GOT3 (cell line): ENCODE measurements at places on chromosomes 16 and 17.
A peak's percentile ranks its signal among the peaks of the same experiment; 100 is the strongest.

GRCh38 chr17:82274134-82275020 lies 877 bp upstream of the CSNK1D start:
- no peak for DNase-seq

- no peak for DNase-seq
Measured at GRCh38 chr17:14557480-14557879, 256.6 kb downstream of the HS3ST3B1 start.

- no peak for DNase-seq
Measured at GRCh38 chr16:54652201-54652770, 278.4 kb upstream of the IRX5 start.

- DNase-seq = no peak
Measured at GRCh38 chr17:82632451-82632850, 15.8 kb downstream of the WDR45B start.

DNA sequence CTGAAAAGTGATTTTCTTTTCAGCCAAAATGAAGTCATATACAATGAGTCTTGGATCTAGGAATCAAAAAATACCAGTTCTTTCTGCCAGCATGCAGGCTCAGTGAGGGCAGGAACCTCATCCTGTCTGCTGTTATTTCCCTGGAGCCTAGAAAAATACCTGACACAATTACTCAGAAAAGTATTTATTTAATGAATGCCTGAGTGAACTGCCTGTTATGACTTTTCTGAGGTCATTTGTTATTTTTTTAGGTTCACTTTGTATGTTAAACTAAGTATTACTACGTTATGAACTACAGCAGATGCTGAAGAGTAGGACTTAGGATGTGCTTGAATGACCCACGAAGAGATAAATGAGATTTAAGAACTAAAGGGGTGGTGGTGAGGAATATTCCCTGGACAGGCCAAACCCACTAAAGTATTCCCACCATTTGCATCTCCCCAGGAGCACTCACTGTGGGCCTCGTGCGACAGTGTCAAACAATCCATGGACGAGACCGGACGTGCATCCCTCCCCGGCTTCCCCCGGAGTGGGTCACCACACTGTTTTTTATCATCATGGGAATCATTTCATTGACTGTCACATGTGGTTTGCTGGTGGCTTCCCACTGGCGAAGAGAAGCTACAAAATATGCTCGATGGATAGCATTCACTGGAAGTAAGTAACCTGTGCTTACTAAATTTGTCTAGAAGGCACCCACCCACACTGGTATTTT lies 17.1 kb upstream of the VWA3A start:
- no peak for DNase-seq

- no peak for DNase-seq
Measured at GRCh38 chr16:81645266-81645694, 133.8 kb upstream of the PLCG2 start.

DNA sequence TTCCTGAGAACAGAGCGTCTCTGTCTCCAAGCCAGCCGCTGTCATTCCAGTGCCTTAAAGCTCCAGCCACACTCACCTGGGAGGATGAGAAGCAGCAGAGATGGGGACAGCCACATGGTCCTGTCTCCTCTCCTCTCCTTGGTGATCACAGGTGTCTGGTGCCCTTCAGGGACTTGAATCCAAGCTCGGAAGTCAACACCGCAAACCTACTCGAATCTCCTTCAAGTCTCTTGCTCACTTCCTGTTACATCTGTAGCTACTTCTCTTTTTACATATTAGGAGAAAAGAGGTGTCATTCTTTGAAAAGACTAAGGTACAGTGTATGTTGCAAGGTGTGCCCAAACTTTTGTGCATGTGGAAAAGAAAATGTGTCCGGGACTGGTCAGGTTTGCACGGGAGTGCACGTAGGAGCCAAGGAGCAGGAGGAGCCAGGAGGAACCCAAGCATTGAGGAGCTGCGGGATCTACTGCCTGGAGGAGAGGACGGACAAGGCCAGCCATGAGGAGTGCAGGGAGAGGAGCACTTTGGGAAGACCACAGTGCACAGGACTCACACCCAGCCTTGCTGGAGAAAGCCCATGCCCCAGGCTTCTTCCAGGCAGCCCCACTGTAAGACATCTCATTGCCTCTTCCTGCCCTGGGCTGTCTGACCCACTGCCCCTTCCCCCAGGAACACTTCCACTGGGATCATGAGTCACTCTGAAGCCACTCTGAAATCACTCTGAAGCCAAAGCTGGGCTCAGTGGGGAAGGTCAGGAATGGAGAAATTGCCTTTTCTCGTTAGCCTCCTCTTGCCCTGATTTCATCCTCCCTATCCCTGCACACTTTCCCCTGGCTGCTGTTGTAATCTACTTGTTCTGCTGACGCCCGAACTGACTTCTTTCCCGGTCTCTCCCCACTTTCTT lies at the start of gene CD300LD:
TSS of gene CD300LD (minus strand) at position 197 of the 904 bp plus-strand sequence. CDS start at position 116, 81 bp downstream.
- DNase-seq = no peak

GRCh38 chr17:4204710-4205173 lies 59.0 kb downstream of the ANKFY1 start:
- peak; percentile 52 for DNase-seq

- DNase-seq = no peak
Measured at GRCh38 chr17:81913394-81914102, 2.3 kb upstream of the PCYT2 start.

DNA sequence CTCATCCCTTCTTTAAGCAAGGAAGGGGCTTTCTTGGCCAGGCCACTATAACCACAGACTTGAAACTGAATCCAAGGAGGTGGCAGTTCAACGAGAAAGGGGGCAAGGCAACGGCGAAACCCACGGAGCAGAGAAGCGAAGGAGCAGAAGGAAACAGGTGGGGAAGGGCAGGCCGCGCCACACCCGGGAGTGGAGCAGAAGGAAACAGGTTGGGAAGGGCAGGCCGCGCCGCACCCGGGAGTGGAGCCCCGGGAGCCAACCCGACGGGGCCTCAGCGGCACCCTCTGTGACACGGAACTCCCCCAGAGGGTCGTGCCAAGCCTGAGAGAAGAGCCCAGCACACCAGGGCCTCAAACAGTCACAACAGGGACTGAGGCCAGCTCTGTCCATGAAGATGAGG lies 20.3 kb downstream of the FANCA start:
- no peak for DNase-seq

- no peak for DNase-seq
Measured at GRCh38 chr17:75307957-75308731, 18.9 kb upstream of the SLC25A19 start.

DNA sequence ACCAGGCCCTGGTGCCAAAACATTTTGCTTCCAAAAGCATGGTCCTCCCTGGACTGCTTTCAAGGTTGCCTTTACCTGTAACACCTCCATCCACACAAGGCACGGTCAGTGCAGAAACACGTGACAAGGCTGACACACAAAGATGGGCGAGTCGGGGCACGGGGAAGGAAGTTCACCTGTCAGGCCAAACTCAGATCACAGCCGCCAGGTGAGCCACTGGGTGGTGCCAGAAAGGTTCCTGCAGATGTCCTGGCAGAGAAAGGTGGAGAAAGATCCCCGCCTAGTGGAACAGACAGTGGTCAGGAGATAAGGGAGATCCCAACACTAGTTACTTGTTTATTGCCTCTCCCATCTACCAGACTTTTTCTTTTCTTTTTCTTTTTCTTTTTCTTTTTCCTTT lies 155.3 kb downstream of the AIPL1 start:
- no peak for DNase-seq

GRCh38 chr16:87086575-87086974 lies 230.6 kb downstream of the C16orf95 start:
- no peak for DNase-seq

DNA sequence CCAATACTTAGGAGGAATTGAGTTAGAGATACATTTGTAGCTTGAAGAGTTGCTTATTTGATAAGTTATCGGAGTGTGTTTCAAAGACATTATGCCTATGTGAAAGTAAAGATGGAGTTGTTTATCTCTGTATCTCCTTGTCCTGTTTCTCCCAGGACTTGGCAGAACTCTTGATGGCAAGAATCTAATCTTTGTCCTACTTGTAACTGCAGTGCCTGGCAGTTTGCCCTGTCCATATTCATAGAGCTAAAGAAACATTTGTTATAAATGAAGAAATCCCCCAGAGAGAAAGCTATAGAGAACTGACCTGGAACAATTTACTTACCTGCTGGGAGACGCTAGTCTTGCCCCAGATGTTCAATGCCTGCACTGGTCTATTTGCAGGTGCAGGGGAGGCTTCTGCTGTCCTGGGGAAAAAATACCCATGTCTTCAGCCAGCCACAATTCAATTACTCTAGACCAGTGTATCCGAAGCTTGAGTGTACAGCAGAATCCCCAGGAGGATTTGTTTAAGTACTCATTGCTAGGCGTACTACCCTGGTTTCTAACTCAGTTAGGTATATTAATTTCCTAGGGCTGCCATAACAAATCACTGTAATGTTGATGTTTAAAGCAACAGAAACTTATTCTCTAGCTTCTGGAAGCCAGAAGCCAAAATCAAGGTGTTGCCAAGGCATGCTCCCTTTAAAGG lies 410.0 kb upstream of the HSBP1 start:
- DNase-seq = no peak

DNA sequence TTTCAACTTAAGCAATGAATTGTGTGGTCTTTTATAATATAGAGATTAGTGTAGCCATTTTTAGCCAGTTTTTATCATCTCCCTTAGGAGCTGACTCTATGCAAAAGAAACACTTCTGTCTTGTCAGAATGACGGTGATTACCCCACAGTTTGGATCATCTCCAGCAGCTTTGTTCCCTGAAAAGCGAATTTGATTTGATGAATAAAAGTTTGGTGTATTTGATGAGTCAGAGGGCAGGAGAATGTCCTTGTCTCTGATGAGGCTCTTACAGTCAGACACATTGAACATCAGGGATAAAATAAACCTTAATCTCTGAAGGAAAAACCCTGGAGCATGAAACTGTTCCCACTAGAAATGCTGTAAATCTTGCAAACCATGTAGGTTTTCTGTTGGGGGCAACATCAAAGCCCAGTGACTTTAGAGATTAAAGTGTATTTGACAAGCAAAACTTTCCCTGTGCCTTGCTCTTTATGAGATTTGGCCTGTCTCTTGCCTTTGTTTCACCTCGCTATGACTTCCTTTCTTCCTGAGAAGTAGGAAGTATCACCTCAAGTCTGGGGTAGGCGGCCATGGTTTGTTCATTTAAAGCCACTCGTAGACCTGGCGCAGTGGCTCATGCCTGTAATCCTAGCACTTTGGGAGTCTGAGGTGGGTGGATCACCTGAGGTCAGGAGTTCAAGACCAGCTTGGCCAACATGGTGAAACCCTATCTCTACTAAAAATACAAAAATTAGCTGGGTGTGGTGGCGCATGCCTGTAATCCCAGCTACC lies 209.3 kb downstream of the FTO start:
- peak; percentile 16 for DNase-seq

- DNase-seq = no peak
Measured at GRCh38 chr17:69228018-69228417, 606 bp downstream of the ABCA10 start.

GRCh38 chr17:45031231-45032173 lies 19.9 kb downstream of the DCAKD start:
- no peak for DNase-seq

- DNase-seq = no peak
Measured at GRCh38 chr16:67560827-67561342, 1.4 kb upstream of the CTCF start.

DNA sequence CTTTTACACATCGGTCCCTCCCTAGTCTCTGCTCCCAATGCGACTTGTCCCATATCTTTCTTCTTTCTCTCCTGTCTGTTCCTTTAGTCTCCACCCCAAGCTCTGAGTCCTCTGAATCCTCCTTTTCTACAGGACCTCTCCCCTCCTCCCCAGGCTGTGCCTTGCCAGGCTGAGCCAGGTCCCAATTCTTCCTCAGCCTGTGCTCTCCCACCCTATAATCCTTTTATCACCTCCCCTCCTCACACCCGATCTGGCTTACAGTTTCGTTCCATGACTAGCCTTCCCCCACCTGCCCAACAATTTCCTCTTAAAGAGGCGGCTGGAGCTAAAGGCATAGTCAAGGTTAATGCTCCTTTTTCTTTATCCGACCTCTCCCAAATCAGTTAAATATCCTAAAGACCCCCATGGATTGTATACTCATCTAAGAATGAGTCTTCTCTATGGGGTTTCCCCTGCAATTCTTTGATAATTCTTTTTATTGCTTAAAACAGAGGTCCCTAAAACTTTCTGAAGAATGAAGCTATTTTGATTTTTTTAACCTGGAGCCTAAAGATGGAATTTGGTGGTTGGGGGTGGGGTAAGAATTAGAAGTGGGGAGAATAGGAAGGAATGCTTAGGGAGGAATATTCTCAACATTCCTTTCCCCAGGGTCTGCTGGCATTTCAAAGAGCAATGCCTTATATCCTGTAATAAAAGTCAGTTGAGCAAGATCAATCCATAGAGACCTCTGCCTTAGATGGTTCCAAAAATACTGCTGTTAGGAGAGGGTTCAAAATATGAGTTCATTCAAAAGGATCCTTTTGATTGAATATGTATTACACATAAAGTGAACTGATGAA lies 102.8 kb downstream of the MYO1D start:
- no peak for DNase-seq

GRCh38 chr16:47060596-47060995 lies 83.1 kb downstream of the NETO2 start:
- DNase-seq = no peak

DNA sequence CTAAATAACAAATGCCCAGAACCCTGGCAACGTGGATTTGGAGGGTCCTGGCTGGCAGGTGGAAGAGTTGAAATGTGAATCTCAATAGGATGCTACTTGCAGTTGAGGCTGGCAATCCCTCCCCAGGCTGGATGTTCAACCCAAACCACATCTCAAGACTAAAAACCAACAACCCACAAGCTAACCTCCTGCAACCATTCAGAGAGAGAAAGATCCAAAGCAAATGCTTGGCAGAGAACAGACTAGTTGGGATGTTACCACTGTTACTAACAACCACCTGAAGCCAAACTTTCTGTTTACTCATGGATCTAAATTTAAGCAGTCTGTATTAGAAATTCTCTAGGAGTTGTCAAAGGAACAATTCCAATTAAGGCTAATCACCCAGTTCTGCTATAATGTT lies 27.9 kb downstream of the SMG6 start:
- no peak for DNase-seq

DNA sequence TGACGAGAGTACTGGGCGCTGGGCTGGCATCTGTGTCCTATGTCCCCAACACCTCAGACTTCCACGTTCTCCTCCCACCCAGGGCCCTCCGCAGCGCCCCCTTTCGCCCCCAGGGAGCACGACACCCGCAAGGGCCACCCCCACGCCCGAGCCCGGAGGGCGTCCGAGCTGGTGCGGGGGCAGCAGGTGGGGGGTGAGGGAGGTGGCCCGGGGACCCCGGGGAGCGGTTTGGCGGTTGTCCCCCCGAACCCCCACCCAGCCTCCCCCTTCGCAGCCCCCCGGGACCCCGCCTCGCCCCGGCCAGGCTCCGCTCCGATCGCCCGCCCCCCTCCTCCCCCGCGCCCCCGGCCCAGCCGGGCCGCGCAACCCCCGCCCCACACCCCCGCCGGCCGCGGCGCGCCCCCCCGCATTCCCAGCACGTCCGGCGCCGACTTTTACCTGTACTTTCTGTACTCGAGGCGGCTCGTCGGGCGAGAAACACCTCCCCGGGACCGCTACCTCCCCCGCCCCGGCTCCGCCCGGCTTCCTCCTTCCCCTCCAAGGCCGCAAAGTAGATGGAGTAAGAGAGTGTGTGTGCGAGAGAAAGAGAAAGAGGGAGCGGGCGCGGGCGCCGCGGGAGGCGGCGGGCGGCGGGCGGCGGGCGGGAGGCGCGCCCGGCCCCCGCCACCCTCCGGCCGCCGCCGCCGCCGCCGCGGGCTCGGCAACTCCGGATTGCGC lies 901 bp downstream of the CDYL2 start:
- DNase-seq = no peak

GRCh38 chr17:49509588-49509917 lies 14.5 kb downstream of the NGFR start:
- no peak for DNase-seq
